Stimulated activated CD8-positive, alpha-beta memory T cell treated with anti-CD3 and anti-CD28 coated beads, Interleukin-15, amount 100 ng/mL, for 4 hours (primary cell): ENCODE measurements at places on chromosomes 2 and 18.

DNA sequence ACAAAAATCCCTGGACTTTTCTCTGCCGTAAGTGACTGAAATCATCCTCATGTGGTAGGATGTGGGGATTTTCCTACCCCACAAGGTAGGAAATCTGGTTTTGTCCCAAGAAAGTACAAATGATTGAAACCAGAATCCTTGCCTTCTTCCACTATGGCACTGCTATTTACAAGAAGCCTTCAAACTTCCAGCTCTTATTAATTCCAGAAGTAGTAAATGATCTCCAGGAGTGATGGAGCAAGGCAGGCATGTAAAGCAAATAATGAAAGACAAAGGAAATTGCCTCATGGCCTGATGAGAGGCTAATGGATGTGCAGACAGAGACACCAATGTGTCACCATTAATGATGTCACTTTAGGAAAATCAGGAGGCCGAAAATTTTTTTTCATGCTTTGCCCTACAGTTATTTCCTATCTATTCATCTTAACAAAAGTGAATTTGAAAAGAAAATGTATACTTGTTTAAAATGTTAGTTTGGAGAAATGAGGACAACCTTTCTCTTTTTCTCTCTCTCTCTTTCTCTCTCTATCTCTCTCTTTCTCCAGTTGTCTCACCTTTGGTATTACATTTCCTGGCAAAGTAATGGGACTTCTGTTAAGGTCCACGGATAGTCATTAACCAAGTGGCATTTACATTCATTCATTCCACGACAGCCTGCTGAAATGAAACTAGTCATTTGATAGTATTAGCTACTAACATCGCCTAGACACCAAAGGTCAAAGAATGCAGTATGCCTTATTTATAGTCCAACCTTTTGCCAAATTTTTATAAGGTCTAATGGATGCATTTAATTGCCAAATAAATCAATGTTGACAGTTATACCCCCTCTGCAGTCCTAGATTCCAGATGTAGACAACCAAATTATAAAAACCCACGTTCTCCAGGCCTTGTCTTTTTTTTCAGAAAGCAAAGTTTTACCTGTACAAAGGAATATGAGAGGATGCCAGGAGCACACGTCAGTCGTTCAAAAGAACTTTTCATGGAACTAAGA, 5.0 kb upstream of the EVA1A start:
- DNase-seq: no peak

DNA sequence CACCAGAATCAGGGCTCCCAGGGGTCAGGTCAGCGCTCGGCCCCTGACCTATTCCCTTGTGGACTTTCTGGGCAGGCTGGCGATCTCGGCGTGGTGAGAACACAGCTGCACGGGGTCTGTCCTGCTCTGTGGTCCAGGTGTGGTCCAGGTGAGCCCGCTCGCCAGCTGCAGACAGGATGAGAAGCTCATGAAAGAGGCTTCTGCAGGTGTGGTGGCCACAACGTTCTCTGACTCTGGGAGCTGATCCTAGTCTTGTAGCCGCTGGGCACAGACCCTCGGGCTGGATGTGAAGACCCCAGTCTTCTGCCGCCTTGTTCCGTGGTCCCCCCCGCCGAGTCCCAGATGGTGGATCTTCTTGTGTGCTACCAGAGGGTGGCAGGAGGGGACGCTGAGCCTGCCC, 129.7 kb downstream of the RTP5 start:
- no peak for DNase-seq

DNA sequence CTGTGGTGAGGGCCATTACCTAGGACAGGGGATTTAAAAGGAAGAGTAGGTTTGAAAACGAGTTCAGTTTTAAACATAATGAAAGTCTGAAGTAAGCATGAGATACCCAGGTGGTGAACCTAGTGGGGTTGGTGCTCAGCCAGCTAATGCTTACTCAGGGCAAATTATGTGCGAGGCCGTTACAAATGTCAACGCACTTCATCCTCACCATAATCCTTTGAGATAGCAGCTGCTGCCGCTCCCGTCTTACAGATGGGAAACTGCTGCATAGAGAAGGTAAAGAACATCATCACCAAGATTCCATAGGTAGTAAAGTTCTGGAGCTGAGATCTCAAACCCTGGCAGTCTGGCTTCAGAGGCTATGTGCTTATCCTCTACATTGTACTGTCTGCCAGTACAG, 209.0 kb downstream of the DYM start:
- no peak for DNase-seq

DNA sequence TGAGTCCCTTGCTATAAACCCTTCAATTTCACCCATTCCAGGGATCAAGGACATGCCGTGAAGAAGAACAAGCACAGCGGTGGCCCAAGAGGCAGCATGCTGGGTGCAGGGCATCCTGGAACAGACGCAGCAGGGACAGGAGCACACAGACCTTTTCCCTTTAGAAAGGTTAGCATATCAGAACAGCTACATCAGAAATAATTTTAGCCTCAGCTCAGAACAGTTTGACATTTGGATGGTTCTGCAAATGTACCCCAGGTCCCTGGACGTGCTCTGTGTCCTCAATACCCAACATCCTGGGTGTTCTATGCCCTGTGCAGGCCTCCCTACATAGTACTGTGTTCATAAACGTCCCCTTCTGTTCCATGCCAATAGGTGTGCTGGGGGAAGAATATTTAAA, 80.4 kb downstream of the MYOM1 start:
- no peak for DNase-seq

- DNase-seq: no peak
Measured at GRCh38 chr2:9753276-9753600, 90.0 kb upstream of the TAF1B start.

- no peak for DNase-seq
Measured at GRCh38 chr2:138632066-138632620, 130.6 kb downstream of the SPOPL start.

- no peak for DNase-seq
Measured at GRCh38 chr2:100013892-100014677, 128.3 kb downstream of the AFF3 start.

DNA sequence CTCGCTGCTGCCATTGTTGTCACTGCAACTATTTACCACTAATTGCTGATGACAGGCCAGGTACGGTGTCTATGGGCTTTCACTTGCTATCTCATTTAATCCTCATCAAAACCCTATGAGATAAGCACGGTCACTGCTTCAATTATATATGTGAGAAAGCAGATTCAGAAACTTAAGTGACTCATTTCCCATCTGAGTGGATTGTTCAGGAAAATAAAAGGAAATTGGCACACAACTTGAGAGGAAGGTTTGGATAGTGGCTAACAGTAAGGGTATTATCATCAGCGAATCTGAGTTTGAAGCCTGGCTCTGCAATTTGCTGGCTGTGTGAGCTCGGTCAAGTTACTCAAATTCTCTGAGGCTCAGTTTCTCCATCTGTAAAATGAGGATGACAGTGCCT, 196.0 kb downstream of the KCNS3 start:
- no peak for DNase-seq

DNA sequence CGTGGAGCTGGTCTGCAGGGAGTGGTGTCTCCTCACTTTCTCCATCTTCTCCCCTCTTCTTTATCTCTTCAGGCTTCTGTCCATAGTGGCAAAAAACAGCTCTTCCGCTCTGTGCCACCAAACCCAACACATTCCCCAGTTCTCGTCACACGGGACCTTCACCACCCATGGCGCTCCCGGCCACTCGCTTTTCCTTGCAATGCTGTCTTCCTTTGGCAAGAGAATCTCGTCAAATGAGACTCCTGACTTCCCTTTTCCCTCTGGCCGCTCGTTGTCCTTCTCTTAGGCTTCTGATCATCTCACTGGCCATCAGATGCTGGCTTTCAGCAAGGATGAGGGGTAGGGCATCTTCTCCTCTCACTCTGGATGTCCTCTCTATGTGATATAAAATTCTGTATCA, 72.9 kb downstream of the DCDC2C start:
- no peak for DNase-seq

DNA sequence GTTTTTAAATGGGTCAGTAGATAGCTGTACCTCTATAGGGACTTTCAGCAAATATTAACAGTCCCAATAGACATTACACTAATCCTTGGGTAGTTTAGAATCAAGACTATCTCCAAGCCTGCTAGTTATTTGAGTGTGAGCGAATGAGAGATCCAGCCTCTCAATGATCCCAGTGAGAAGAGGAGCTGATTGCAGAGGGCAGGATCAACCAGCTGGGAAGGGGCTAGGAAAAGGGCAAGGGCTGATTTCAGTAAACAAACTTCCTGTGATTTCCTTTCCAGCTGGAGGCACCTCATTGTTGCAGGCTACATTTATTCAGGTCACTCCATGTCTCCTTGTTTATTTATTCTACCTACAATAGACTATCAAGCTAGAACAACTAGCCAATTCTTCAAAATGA, 84.1 kb upstream of the CTNNA2 start:
- DNase-seq: no peak

DNA sequence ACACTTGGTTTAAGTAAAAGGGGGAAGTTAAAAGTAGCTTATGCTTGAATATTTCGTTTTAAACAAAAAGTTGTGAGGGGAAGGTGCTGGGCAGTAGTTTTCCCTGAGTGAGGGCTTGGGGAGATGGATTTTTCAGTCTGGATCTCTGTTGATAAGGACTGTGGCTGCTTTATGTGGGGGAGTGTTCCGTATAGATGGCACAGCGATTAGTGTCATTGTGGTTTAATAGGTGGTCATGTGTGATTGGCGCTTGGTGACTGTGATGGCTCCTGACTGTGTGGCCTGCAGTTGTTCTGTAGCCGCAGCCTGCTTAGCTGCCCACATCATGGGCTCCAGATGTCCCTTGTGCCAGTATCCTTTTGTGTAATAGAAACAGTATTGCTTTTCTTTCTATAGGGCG, 156.2 kb downstream of the WDSUB1 start:
- DNase-seq: no peak

- no peak for DNase-seq
Measured at GRCh38 chr18:36124841-36125240, 4.3 kb downstream of the SLC39A6 start.

DNA sequence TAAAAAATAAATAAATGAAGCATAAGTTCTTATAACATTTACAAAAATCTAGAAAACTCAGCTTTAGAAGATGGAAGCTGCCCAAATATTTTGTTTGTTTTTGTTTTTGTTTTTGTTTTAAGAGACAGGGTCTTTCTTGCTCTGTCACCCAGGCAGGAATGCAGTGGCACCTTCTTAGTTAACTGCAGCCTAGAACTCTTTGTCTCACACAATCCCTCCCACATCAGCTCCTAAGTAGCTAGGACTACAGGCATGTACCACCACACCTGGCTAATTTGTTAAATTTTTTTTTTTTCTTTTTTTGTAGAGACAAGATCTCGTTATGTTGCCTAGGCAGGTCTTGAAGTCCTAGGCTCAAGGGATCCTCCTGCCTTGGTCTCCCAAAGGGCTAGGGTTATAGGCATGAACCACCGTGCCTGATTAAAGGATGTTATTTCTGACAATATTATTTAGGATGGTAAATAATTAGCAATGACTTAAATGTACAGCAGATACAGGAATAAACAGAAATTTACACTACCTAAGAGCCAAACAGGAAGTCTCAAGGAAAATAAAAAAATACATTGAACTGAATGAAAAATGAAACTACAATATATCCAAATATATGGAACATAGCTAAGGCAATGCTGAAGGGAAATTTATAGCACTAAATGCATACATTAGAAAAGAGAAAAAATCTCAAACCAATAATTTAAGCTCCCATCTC, 17.2 kb downstream of the SESTD1 start:
- no peak for DNase-seq

DNA sequence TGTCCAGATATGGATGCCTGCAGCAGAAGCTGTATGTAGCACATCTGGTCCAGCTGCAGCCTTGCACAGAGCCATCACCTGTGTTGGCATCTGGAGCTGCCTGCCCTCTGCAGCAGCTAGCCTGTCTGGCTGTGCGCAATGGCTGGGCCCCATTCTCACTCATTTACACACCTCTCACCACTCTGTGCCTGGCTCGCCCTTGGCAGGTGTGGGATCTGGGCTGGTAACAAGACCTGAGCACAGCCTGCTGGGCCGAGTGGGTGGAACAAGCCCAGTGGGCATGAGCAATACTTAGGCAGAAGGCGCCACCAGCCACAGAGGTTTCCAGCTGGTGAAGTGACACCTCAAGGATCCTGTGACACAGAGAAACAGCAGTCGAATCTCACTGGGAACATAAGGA, 714.1 kb downstream of the NUP35 start:
- no peak for DNase-seq

- DNase-seq: no peak
Measured at GRCh38 chr18:59324623-59324971, 6.1 kb upstream of the CPLX4 start.

GRCh38 chr2:230447455-230448451, 31.8 kb downstream of the SP100 start:
- no peak for DNase-seq

GRCh38 chr2:54757500-54757899, 34.0 kb downstream of the EML6 start:
- no peak for DNase-seq

DNA sequence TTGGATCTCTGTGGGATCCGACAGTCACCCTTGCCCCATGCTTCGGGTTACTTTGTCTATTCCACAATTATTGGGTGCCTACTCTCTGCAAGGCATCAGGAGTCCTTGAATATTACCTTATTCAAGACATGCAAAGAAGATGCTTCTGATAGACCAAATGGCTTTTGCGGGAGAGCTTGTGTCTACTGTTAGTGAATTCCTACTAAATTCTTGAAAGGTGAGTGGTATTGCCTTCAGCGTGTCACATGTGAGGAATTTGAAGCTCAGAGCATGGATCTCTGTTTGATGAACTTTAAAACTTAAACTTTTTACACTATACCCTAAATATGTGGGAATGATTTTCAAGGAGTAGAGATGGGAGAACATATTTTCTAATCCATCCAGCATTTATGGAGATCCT, 184.4 kb downstream of the LTBP1 start:
- DNase-seq: no peak

DNA sequence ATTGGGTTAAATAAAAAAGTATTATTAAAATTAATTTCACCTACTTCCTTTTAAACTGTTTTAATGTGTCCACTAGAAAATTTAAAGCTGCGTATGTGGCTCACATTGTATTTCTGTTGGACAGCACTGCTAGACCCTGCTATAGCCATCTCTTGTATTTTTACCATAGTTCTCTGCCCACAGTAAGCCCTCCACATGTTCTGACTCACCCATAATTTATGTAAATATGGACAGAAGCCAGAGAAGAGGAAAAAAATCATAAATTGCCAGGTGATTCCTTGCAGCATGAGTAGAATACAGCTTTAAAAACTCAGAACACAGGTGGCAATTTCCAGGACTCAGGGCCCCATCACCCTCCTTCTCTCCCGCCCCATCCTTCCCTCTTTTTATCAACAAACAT, 142.4 kb upstream of the MEX3C start:
- no peak for DNase-seq

DNA sequence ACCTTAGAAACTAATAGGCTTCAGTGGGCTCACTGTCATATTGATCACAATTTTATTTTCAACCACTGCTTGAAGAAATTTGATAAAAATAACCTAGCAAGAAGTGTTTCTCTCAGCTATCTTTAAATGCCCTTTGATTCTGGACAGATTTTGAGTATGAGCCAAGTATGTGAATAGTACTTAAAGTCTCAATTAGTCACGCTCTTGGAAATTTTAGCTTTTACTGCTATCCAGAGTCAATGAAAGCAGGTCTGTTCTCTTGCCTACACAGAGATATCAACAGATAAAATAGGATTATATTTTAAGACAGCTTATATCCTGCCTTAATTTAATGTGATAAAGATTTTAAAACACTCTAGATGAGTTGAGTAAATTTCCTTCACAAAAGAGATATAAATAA, 337.3 kb downstream of the CBLN2 start:
- no peak for DNase-seq

- no peak for DNase-seq
Measured at GRCh38 chr2:75466708-75467311, 93.9 kb downstream of the EVA1A start.
